Activated T-helper 2 cell treated with anti-CD3 and anti-CD28 coated beads, Interferon-gamma antibody, Interleukin-2, Interleukin-4, amounts not matched to agents 10 μg/mL and 5 μg/mL and 100 μg/mL, durations not matched to agents 14 hours and 24 hours and 36 hours (primary cell): ENCODE measurements at places on chromosomes 5 and 9. TPM values are rescaled to one million over a fixed set of nuclear protein-coding genes. Genes with fewer than 3 reads are reported as not detected.

Gene CORO2A
- total RNA-seq, result 0.87 and 0.96 TPM in 2 replicates

- peaks cover 52% of the 10 kb centered on the region for H3K27me3 ChIP-seq
- H3K27ac ChIP-seq, result no peak overlapping the region
- peaks cover 31% of the 10 kb centered on the region for H3K4me1 ChIP-seq
- H3K36me3 ChIP-seq, result no peaks in the 10 kb centered on the region
These were observed 90.5 kb downstream of the PCSK1 start for GRCh38 chr5:96342581-96342980.

Gene PIP5KL1
- 1.4 and 3.4 TPM in 2 replicates for total RNA-seq

- H3K27ac ChIP-seq, result no peak overlapping the region
- H3K27me3 ChIP-seq, result peaks cover 30% of the 10 kb centered on the region
- no peaks in the 10 kb centered on the region for H3K36me3 ChIP-seq
- H3K4me3 ChIP-seq, result no peak overlapping the region
- DNase-seq, result no peak
These were observed 60.2 kb upstream of the UNC5A start for GRCh38 chr5:176750144-176750543.

GRCh38 chr9:18184401-18184800 is 289.6 kb upstream of the ADAMTSL1 start:
- no peak overlapping the region for H3K4me3 ChIP-seq
- no peaks in the 10 kb centered on the region for H3K27me3 ChIP-seq
- no peaks in the 10 kb centered on the region for H3K4me1 ChIP-seq
- no peak for DNase-seq
- H3K36me3 ChIP-seq, result no peaks in the 10 kb centered on the region
- H3K27ac ChIP-seq, result no peak overlapping the region

Gene ENG
- total RNA-seq, result 27.5 and 28.1 TPM in 2 replicates

DNA sequence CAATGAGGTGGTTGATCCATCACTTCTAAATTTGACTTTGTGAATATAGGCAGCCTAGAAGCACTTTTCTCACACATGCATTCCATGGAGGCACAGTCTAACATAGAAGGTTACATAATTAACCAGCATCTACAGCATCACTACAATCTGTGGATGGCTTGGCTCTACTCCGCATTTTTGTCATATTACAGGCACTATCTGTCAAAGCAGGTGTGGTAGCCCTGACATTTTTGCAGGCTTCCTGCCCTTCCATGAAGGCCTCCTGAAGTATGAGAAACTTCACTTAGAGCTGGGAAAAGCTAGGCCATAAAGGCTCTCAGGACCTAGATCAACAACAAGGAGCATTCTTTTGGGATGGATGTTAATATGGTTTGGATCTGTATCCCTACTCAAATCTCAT is 378.0 kb downstream of the ANXA1 start:
- H3K4me1 ChIP-seq, result no peaks in the 10 kb centered on the region
- no peak for DNase-seq
- no peaks in the 10 kb centered on the region for H3K36me3 ChIP-seq
- no peak overlapping the region for H3K27ac ChIP-seq
- H3K27me3 ChIP-seq, result no peaks in the 10 kb centered on the region
- no peak overlapping the region for H3K4me3 ChIP-seq

Gene TSLP
- total RNA-seq, result 0.46 and 0.87 TPM in 2 replicates

- no peak within 1 kb of the TSS for H3K27ac ChIP-seq
- H3K27me3 ChIP-seq, result peaks cover 63% of the 10 kb centered on the region
- peaks cover 3% of the 10 kb centered on the region for H3K36me3 ChIP-seq
These were observed at the start of gene ACSL6 for GRCh38 chr5:132011622-132012343. TSS of gene ACSL6 (minus strand) at chr5:132011658. CDS start at chr5:132011553, 105 bp downstream.
